Cardiac muscle cell (in vitro differentiated cells and primary cell): ENCODE measurements at places on chromosomes 13 and 19.

GRCh38 chr13:112618501-112618900 lies 30.5 kb upstream of the TUBGCP3 start:
- no peaks in the 10 kb centered on the region for H3K36me3 ChIP-seq
- no peaks in the 10 kb centered on the region for H3K4me1 ChIP-seq
- peaks cover 31% of the 10 kb centered on the region for H3K27me3 ChIP-seq
- DNase-seq = no peak
- no peak overlapping the region for H3K27ac ChIP-seq

GRCh38 chr19:38142176-38143035 lies 81.6 kb downstream of the DPF1 start:
- no peaks in the 10 kb centered on the region for H3K36me3 ChIP-seq
- no peak overlapping the region for H3K4me3 ChIP-seq
- peak; percentile 75 for DNase-seq
- H3K27ac ChIP-seq = no peak overlapping the region
- H3K27me3 ChIP-seq = no peaks in the 10 kb centered on the region

- H3K36me3 ChIP-seq = peaks cover 20% of the 10 kb centered on the region
- no peak overlapping the region for H3K27ac ChIP-seq
- DNase-seq = peak; percentile 54
- no peaks in the 10 kb centered on the region for H3K4me1 ChIP-seq
Observed at GRCh38 chr19:4051175-4052101, 15.3 kb downstream of the ZBTB7A start.

DNA sequence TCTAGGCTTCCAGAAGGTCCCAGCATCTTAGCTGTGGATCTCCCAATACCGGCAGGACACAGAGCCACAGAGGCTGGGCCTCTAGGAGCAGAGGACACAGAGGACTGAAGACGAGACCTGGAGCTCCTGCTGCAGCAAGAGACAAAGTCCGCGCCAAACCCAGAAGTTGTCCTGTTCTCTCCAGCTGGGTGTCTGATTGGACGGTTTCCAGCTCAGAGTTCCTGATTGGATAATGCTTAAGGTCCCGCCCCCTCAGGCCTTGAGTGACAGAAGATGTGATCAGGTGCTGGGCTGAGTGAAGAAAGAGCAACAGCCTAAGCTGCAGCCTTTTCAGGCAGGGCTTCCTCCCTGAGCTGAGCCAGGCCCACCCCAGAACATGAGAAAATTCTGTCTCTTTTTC lies 59.9 kb upstream of the ZNF85 start:
- H3K36me3 ChIP-seq = no peaks in the 10 kb centered on the region
- H3K4me3 ChIP-seq = no peak overlapping the region
- H3K4me1 ChIP-seq = no peaks in the 10 kb centered on the region
- DNase-seq = no peak
- H3K27me3 ChIP-seq = no peaks in the 10 kb centered on the region

DNA sequence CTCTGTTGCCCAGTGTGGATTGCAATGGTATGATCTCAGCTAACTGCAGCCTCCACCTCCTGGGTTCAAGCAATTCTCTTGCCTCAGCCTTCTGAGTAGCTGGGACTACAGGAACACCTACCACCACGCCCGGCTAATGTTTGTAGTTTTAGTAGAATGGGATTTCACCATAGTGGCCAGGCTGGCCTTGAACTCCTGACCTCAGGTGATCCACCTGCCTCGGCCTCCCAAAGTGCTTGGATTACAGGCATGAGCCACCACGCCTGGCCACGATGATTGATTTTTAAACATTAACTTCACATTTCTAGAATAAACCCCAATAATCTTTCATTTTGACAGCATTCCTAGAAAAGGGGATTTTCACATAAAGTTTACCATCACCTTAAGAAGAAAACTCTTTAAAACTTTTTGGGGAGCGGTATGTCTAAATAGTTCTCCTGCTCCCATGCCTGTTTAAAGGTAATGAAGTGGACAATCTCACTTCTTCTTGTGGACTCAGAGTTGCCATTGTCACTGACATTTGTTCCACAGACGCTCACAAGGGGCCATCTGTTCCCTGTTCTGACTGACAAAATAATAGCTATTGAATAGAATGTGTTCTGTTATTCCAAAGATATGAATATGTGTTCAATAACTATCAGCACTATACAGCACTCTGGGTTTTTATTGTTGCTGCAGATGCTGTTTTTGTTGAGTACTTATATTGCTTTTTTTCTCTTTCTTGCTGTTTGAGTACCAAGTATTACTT lies 66.1 kb upstream of the C1QTNF9B start:
- peaks cover 23% of the 10 kb centered on the region for H3K4me1 ChIP-seq
- H3K4me3 ChIP-seq = no peak overlapping the region
- H3K27me3 ChIP-seq = no peaks in the 10 kb centered on the region
- DNase-seq = no peak

DNA sequence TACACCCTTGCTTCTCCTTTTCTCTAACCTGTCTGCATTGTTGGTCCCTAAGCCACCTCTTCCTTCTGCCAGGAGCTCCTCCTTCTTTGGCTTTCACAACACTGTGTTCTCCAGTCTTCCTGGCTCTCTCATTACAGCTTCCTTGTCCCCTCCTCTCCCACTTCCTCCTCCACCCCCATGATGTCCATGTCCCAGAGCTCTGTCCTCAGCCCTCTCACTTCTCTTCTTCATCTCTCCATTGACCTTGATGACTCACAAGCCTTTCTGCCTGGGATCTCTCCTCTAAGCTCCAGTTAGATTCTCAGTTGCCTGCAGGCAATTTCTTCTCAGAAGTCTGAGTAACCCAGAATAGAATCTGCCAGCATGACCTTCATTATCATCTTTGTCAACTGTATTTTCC lies 100.3 kb upstream of the WASF3 start:
- H3K27me3 ChIP-seq = no peaks in the 10 kb centered on the region
- no peak overlapping the region for H3K27ac ChIP-seq
- no peaks in the 10 kb centered on the region for H3K4me1 ChIP-seq
- no peaks in the 10 kb centered on the region for H3K36me3 ChIP-seq
- no peak overlapping the region for H3K4me3 ChIP-seq
- no peak for DNase-seq

DNA sequence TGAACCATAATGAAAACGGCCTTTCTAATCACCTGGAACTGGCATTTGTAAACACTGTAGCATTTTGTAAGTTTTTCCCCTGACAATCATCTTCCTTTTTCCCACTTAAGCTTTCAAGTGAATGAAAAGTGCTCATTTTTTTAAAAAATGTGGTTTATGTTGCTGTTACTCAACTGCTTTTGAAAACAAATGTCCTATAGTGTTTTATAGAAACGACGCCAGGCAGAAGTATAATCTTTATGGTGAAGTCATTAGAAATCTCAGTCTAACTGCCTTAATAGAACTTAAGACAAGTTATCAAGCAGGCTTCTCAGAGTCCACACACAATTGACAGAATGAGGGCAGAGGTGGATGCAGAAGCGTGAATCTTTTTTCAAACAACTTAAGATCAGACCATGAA lies 442.3 kb downstream of the KLF12 start:
- H3K27ac ChIP-seq = no peak overlapping the region
- no peaks in the 10 kb centered on the region for H3K4me1 ChIP-seq
- peaks cover 8% of the 10 kb centered on the region for H3K36me3 ChIP-seq
- DNase-seq = no peak

DNA sequence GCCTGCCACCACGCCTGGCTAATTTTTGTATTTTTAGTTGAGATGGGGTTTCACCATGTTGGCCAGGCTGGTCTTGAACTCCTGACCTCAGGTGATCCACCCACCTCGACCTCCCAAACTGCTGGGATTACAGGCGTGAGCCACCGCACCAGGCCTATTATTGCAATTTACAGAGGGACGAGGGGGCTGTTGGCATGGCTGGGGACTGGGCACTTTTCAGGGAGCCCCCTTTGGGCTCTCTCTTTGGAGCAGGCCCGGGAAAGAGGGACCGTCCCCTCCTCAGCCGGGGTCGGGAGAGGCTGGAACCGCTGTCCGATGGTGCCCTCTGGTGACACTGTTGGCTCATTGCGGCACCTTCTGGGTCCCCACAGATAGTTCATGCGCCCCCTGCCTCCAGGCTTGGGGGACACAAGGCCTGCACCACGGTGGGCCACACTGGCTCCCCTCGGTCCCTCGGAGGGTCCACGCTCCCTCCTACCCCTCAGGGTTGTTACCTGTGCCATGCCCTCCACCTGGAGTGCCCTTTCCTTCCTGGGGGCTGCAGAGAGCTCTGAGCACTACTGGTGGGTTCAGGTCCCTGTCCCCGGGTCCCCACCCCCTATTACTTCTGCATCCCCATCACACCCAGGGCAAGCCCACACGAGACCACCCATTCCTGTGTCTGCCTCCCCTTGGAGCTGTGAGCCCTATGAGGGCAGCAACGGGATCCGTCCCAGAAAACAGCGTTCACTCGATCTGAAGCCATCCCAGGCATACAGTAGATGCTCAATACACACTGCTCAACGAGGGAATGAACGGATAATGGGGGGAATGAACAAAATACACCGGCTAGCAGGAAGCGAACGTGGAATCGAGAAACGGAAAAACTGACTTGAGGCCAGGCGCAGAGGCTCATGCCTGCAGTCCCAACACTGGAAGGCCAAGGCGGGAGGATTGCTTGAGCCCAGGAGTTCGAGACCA lies 12.5 kb downstream of the FEM1A start:
- no peak overlapping the region for H3K4me3 ChIP-seq
- H3K27me3 ChIP-seq = no peaks in the 10 kb centered on the region
- H3K4me1 ChIP-seq = peaks cover 5% of the 10 kb centered on the region
- no peak overlapping the region for H3K27ac ChIP-seq
- no peaks in the 10 kb centered on the region for H3K36me3 ChIP-seq

- H3K4me1 ChIP-seq = no peaks in the 10 kb centered on the region
- H3K4me3 ChIP-seq = no peak overlapping the region
- no peaks in the 10 kb centered on the region for H3K36me3 ChIP-seq
- H3K27me3 ChIP-seq = peaks cover 18% of the 10 kb centered on the region
- no peak for DNase-seq
Observed at GRCh38 chr19:39270036-39270871, 2.1 kb downstream of the IFNL2 start.

DNA sequence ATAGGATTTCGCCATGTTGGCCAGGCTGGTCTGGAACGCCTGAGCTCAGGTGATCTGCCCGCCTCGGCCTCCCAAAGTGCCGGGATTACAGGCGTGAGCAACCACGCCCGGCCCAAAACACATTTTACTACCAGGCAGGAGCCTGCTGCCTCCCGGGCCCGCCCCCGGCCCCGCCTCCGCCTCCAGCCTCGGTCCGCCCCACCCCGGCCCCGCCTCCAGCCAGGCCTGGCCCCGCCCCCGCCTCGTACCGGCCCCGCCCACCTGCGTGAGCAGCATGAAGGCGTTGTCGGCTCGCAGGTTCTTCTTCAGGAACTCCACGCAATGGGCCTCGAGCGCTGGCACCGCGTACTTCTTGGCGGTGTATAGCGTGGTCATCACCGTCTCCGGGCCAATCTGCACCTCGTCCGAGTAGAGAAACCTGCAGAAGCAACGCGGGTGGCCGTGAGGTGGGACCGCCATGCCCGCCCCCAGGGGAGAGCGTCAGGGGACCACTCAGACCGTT lies 22.7 kb downstream of the BTBD2 start:
- no peak overlapping the region for H3K27ac ChIP-seq
- no peaks in the 10 kb centered on the region for H3K4me1 ChIP-seq
- no peak for DNase-seq
- no peaks in the 10 kb centered on the region for H3K27me3 ChIP-seq

DNA sequence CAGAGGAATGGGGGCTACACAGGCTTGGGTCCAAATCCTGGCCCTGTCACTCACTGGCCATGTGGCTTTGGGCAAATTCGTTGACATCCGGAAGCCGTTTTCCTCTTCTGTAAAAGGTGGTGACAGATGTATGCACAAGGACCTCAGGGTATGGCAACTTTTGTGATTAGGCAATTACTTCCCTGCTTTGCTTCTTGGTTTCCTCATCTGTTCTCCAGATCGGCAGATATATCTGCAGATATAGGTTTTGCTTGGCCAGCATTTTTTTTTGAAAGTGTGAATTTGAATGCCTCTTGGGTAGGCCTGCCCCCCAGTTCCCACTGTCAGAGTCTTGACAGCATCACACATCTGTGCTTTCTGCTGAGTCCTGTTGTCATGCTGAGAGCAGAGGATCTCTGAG lies 17.7 kb downstream of the TMEM272 start:
- H3K27me3 ChIP-seq = no peaks in the 10 kb centered on the region
- H3K27ac ChIP-seq = no peak overlapping the region
- no peaks in the 10 kb centered on the region for H3K36me3 ChIP-seq
- no peak overlapping the region for H3K4me3 ChIP-seq
- no peak for DNase-seq
- peaks cover 6% of the 10 kb centered on the region for H3K4me1 ChIP-seq

GRCh38 chr13:112434937-112435523 lies 58.9 kb downstream of the SPACA7 start:
- H3K4me3 ChIP-seq = no peak overlapping the region
- H3K36me3 ChIP-seq = no peaks in the 10 kb centered on the region
- no peaks in the 10 kb centered on the region for H3K27me3 ChIP-seq
- no peak overlapping the region for H3K27ac ChIP-seq
- no peaks in the 10 kb centered on the region for H3K4me1 ChIP-seq

GRCh38 chr19:10271543-10272086 lies 695 bp downstream of the ICAM1 start:
- no peaks in the 10 kb centered on the region for H3K4me1 ChIP-seq
- H3K27me3 ChIP-seq = peaks cover 33% of the 10 kb centered on the region
- no peak for DNase-seq
- H3K27ac ChIP-seq = no peak overlapping the region
- no peak overlapping the region for H3K4me3 ChIP-seq

DNA sequence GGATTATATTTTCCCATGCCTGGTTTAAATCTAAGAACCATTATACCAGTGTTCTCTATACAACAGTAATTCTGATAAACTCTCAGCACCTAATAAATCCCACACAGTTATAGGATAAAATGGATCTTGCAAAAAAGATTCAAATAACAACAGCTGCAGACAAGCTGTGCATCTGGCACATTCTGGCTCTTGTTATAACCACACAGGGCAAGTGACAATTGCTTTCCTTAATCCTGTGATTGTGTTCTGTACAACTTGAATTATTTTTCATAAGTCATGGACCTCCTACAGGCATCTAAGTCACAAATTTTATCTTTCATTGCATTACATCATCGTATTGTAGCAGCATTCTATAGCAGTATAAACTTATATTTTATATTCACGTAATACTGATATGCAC lies 948.3 kb downstream of the SLITRK1 start:
- DNase-seq = no peak
- no peak overlapping the region for H3K27ac ChIP-seq
- H3K27me3 ChIP-seq = no peaks in the 10 kb centered on the region
- no peaks in the 10 kb centered on the region for H3K4me1 ChIP-seq
- H3K36me3 ChIP-seq = no peaks in the 10 kb centered on the region

GRCh38 chr19:44866664-44867063 lies 20.6 kb downstream of the NECTIN2 start:
- H3K4me3 ChIP-seq = no peak overlapping the region
- H3K27me3 ChIP-seq = no peaks in the 10 kb centered on the region
- H3K36me3 ChIP-seq = peaks cover 14% of the 10 kb centered on the region
- H3K27ac ChIP-seq = no peak overlapping the region
- DNase-seq = no peak
